Muscle of leg (tissue), 16 donors: ENCODE measurements at places on chromosomes 12 and 14. TPM values are rescaled to one million over a fixed set of nuclear protein-coding genes. Genes with fewer than 3 reads are reported as not detected.

GRCh38 chr14:21382886-21383847, 652 bp downstream of the SUPT16H start:
- peak overlapping the region; percentile 89 for H3K4me3 ChIP-seq
- peaks cover 4% of the 10 kb centered on the region for H3K4me1 ChIP-seq
- H3K36me3 ChIP-seq = peaks cover 18% of the 10 kb centered on the region
- H3K27me3 ChIP-seq = no peaks in the 10 kb centered on the region

DNA sequence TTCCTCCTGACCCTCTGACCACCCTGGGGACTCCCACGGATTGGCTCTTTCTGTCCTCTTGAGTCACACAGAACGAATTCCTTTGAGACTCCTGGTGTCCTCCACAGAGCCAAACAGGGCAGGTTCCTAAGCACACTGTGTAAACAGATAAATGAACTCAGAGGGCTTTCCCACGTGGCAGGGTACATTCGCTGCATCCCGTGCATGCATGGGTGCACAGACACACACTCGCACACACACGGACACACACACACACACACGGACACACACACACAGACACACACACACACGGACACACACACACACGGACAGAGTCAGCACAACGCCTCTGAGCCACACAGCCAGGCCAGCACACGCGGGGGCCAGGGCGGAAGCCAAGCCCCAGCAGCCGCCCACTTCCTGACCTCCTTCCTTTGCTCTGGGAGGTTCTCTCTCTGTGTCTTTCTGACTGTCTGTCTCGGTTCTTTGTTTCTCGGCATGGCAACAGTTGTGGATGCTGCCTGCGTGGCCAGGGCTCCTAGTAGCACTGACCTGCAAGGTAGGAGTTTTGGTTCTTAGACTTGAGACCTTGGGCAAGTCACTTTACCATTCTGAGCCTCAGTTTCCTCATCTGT, 706 bp downstream of the CRACR2A start:
- peaks cover 44% of the 10 kb centered on the region for H3K4me1 ChIP-seq
- H3K27ac ChIP-seq = peak overlapping the region; percentile 74
- peak overlapping the region; percentile 49 for H3K4me3 ChIP-seq
- no peaks in the 10 kb centered on the region for H3K36me3 ChIP-seq
- peak; percentile 63 for DNase-seq

DNA sequence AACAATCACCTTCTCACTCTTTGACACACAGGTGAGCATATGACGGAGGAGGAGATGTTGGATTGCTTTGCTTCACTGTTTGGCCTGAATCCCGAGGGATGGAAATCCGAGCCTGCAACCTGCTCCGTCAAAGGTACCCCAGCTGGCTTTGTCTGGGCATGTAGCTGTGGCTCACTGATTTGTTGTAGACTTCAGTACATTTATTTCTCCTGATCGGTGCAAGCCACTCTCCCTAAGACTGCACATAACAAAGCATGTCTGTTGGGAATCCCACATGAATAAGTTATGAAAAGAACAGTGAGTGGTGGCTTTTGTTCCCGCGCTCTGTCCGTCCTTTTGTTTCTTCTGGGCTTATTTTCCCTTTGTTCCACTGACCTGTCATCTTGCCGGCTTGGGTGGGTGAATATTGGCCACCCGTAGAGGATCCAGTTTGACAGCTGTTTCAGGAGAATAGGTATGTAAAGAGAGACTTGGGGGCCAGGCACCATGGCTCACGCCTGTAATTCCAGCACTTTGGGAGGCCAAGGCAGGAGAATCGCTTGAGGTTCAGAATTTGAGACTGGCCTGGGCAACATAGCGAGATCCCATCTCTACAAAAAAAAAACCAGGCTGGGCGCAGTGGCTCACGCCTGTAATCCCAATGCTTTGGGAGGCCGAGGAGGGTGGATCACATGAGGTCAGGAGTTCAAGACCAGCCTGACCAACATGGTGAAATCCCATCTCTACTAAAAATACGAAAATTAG, 20.0 kb upstream of the BCL7A start:
- no peak for DNase-seq
- H3K27ac ChIP-seq = no peak overlapping the region
- H3K27me3 ChIP-seq = no peaks in the 10 kb centered on the region
- H3K4me1 ChIP-seq = peaks cover 19% of the 10 kb centered on the region
- H3K36me3 ChIP-seq = no peaks in the 10 kb centered on the region

DNA sequence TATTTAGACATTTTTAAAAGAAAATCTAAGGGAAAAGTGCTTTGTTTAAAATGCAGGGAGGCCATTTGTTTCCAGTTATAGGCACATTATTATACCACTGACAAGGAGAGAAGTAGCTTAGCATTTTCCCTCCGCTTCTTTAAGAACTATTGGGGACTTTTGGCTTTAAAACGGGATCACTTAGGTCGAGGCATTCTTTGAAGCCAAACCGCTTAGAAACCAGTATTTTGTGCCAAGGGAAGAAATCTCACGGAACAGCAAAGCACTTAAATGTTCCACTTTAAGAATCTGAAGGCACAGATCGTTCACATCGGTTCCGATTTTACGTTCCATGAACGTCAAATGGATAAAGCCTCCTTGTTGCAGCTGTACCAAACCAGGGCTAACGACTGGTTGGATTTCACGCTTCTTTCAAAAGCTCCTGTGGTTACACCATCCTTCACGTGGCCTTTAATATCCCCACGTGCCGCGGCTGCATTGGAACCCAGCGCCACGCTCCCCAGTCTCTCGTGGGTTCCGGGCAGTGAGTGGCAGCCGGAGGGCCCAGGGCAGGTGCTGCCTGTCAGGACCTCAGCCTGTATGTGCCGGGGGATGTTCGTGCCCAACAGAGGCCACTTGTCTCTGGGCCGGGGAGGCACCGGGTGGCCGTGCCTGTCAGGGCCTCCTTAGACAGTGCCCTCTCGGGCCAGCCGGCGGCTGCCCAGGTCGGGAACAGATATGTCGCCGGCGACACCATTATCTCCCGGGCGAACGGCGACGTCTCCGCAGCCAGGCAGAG, 195.4 kb downstream of the KIF26A start:
- peaks cover 10% of the 10 kb centered on the region for H3K4me1 ChIP-seq
- DNase-seq = peak; percentile 15
- peaks cover 30% of the 10 kb centered on the region for H3K27me3 ChIP-seq
- no peaks in the 10 kb centered on the region for H3K36me3 ChIP-seq
- no peak overlapping the region for H3K4me3 ChIP-seq
- no peak overlapping the region for H3K27ac ChIP-seq

DNA sequence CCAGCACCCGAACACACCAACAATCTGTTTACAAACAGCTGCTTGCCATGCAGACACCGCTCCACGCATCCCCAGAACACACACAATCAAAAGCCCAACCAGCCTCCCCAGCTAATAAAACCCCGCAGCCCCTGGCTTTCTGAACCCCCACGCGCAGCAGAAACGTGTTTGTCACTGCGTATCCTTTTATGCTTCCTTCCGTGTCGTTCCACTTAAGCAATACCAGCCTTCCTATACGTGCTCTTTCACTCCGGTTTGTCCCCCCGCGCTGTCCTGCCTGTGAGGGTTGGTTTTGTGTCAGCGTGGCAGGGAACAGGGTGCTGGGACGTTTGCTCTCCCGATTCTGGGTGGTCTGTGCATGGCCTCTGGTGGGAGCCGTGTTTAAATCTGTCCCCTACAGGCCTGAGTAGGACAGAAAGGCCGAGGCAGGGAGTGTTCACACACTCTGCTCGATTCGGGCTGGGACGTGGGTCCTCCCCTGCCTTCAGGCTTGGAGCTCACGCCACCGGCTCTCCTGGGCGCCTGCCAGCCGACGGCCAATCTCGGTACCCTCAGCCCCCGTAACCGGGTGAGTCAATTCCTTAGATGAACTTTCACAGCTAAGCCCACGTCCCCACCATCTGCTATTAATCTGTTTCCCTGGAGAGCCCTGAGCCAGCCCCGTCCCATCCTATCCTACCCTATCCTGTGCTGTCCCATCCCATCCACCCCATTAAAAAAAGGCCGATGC, 60.0 kb downstream of the NOC4L start:
- H3K4me1 ChIP-seq = peaks cover 16% of the 10 kb centered on the region
- no peaks in the 10 kb centered on the region for H3K36me3 ChIP-seq
- H3K27ac ChIP-seq = no peak overlapping the region
- no peak overlapping the region for H3K4me3 ChIP-seq
- no peak for DNase-seq
- H3K27me3 ChIP-seq = peaks cover 59% of the 10 kb centered on the region

- H3K36me3 ChIP-seq = no peaks in the 10 kb centered on the region
- no peak for DNase-seq
- no peak overlapping the region for H3K27ac ChIP-seq
- no peaks in the 10 kb centered on the region for H3K4me1 ChIP-seq
- peaks cover 2% of the 10 kb centered on the region for H3K27me3 ChIP-seq
- no peak overlapping the region for H3K4me3 ChIP-seq
Observed at GRCh38 chr14:72124171-72124570, 191.9 kb downstream of the RGS6 start.

DNA sequence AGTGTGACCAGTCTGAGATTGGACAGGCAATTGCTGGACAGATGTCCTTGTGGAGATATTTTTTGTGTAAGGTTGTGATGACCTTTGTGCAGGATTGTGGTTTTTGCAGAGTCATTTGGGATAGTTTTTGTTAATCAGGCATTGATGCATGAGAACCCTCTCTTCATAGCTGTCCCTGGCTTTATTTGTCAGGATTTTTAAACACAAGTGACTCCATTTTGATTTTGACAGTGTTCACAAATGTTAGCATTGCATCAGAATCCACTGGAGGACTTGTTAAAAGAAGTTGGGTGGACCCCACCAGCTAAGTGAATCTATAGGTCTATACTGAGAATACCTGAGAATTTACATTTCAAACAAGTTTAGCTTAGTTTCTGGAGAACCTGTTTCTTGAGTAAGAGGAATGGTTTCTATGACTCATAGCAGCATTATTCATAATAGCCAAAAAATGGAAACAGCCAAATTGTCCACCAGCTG, 11.8 kb downstream of the FNTB start:
- no peaks in the 10 kb centered on the region for H3K27me3 ChIP-seq
- no peaks in the 10 kb centered on the region for H3K36me3 ChIP-seq
- no peak overlapping the region for H3K4me3 ChIP-seq
- H3K4me1 ChIP-seq = no peaks in the 10 kb centered on the region
- no peak overlapping the region for H3K27ac ChIP-seq

- no peaks in the 10 kb centered on the region for H3K27me3 ChIP-seq
- no peaks in the 10 kb centered on the region for H3K4me1 ChIP-seq
- no peak overlapping the region for H3K4me3 ChIP-seq
- H3K27ac ChIP-seq = no peak overlapping the region
- DNase-seq = no peak
Observed at GRCh38 chr14:59828276-59828675, 42.3 kb downstream of the RTN1 start.

GRCh38 chr12:61137677-61138414, 1122.4 kb upstream of the USP15 start:
- H3K4me1 ChIP-seq = no peaks in the 10 kb centered on the region
- no peak overlapping the region for H3K4me3 ChIP-seq
- peak; percentile 0 for DNase-seq
- no peak overlapping the region for H3K27ac ChIP-seq
- no peaks in the 10 kb centered on the region for H3K27me3 ChIP-seq

Gene MEG3
- 2,358 TPM for total RNA-seq

Gene FLVCR2
- total RNA-seq = 11.0 TPM

Gene VCPKMT
- 7.1 TPM for total RNA-seq

Gene SLCO1B1
- 0.04 TPM for total RNA-seq
